ENCODE measurements at places on chromosomes 6 and 20.

- DNase-seq = no peak
Measured at GRCh38 chr6:72938104-72938503, 287.2 kb downstream of the KHDC1L start.

DNA sequence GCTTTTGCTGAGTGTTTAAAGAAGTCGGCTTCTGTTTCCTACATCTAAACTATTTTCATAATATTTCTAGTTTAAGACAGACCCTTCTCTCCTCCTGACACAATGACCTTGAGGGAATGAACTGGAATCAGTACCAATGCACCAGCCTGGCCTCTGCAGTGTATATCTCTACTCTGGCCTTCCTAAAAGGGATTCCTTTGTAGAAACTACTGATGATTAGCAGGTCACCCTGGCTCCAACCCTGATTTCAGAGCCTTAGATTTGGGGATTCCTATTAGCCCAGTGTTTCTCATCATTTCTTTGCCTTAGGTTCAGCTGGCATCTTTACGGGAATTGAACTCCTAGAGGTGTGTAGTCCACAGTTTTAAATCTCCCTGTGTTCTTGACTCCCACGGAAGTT, 75.4 kb downstream of the ADGRB3 start:
- DNase-seq = no peak

GRCh38 chr6:147055821-147056392, 148.3 kb upstream of the STXBP5 start:
- DNase-seq = no peak

DNA sequence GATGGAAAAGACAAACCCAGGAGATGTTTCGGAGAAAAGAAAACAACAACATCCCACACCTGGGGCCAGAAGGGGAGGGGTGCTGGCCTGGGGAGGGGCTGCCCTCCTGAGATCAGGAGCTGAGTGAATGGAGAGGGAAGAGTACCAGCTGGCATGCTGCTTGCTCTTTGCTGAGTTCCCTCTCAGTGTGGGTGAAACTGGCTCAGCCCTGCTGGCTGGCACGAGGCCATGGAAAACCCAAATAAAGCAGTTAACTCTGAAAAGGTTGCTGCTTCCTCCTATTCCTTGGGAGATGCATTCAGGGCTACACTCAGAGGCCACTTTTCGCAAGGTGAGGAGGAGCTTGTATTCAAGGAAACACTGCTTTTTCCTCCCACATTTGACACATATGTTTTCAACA, 8.0 kb upstream of the KCNK16 start:
- no peak for DNase-seq

- DNase-seq = no peak
Measured at GRCh38 chr6:126797981-126798380, 320.5 kb upstream of the RSPO3 start.

DNA sequence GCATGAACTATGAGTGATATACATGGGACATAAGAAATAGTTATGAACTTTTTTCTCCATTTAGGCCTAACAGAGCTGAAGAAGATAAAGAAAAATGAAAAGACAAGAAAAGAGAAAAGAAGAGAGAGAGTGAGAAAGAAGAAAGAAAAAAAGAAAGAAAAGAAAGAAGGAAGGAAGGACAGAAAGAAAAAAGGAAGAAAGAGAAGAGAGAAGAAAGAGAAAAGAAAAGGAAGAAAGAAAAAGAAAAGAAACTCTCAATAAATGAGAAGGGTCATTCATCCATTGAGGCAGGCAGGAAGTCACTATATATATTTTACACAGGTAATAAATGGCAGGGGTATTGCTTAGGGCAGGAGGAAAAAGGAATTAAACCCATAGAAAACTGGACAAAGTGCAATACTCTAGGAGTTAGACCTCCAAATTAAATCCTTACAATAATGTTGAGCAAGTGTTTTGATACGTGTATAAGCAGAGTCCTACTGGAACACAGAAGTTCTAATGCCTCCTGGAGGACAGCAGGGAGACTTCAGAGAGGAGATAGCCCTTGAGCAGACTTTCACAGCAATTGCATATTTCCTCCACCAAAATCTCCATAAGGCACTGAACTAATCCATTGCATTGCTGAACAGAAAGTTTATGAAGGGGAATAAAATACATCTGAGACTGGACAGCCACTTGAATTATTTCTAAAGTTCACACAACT, 86.4 kb upstream of the TENT5A start:
- no peak for DNase-seq

DNA sequence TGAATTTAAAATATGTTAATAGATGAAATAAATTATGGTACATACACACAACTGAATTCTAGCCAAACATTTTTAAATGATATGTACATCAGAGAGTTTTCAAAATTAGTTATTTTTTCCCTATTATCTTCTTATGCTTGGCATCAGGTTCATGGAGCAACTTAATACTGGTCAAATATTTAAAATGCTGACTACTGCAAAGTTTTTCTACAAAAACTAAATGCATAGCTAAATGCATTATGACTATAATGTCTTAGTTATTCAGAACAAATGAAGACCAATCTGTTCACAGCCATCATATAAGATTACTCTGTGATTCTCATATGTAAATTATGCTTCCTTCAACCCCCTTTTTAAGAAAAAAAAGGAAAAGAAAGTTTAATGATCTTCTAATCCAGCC, 8.2 kb upstream of the IL17A start:
- no peak for DNase-seq

DNA sequence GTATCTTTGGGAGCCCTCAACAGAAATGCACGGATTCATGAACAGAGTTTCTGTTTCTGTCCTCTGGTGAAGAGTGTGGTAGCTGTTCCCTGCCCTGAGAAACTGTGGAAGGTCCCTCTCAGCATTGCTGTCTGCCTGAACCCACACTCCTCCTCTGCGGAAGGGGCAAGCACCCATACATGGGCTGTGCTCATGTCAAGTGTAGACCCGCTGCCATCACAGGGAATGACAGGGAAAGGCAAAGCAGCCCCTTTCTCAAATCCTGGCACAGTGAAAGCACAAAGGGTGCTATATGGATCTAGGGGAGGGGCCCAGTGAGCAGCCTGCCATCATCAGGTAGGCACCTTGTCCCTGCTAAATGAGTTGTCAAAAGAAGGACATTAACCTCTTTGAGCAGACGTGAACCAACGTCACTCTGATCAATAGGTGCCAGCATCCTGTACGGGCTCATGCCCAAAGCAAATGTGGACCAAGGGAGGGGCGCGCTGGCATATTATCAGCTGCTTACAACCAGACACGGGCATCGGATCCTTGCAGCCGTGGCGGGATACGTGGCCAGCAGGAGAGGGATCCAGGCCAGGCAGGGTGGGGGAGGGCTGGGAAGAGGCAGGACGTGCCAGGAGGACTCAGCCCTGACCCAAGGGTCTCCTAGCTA, 231.2 kb upstream of the PMEPA1 start:
- no peak for DNase-seq

- DNase-seq = no peak
Measured at GRCh38 chr6:25486550-25486949, 165.5 kb upstream of the SCGN start.

- DNase-seq = peak; percentile 13
Measured at GRCh38 chr6:159169193-159169555, at the start of gene FNDC1. Gene FNDC1, plus strand, starts transcription at chr6:159169400. Its CDS starts 197 bp downstream, at chr6:159169597.

- no peak for DNase-seq
Measured at GRCh38 chr6:24126586-24127192, 674 bp downstream of the NRSN1 start.

GRCh38 chr20:12064540-12064939, 146.8 kb downstream of the BTBD3 start:
- DNase-seq = no peak

DNA sequence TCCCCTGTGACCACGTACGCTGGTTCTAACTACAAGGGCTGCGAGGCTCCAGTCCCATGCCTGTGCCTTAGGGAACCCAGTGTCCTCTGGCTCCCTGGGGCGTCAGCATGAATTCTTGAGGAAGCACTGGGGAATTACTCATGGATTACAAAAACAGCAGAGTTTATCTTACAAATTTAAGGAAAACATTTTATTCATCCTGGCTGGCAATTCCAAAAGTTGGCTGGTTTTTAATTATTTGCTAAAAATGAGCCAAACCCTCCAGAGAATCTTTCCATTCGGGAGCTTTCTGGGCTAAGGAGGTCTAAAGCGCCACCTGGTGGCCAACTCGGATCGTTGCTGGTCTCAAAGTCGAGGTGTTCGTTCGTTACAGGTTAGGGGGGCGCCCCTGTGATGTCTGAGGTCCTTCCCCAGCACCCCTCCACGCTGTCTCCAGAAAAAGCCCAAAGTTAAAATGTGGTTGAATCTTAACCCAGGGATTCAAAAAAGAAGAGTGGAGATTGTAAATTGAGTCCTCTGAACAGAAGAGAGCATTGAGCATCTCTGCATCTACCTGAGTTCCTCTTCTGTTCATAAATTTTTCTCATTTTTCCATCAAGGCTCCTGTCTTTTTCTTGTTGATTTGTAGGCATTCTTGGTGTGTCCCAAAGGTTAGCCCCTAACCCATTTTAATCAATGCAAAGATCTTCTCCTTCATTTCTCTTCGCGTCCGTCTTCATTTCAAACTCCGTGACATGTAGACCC, 99.4 kb downstream of the BFSP1 start:
- DNase-seq = peak; percentile 3

- no peak for DNase-seq
Measured at GRCh38 chr6:19714434-19715166, 122.6 kb upstream of the ID4 start.

- no peak for DNase-seq
Measured at GRCh38 chr6:82597201-82597600, 233.6 kb downstream of the TPBG start.

- no peak for DNase-seq
Measured at GRCh38 chr6:126919947-126920346, 198.5 kb upstream of the RSPO3 start.

- DNase-seq = no peak
Measured at GRCh38 chr20:48984575-48985219, 61.4 kb upstream of the CSE1L start.

GRCh38 chr6:56288347-56288746, 41.0 kb upstream of the COL21A1 start:
- no peak for DNase-seq

DNA sequence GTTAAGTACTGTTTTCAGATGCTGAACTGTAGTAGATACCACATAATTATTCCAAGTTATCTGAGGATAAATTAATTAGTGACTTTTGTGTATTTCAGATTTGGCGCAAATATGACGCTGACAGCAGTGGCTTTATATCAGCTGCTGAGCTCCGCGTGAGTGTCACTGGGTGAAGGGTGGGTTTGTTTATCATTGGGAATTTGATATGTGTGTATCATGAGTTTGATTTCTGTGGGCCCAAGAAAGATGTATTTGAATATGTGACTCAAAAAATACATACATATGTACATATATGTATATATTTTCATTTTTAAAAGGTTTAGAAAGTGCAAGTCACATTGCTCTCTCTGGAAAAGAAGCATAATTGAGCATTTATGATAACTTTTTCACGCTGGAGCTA, 17.4 kb downstream of the SCGN start:
- no peak for DNase-seq

GRCh38 chr20:45798935-45799642, 7.3 kb downstream of the DNTTIP1 start:
- no peak for DNase-seq

DNA sequence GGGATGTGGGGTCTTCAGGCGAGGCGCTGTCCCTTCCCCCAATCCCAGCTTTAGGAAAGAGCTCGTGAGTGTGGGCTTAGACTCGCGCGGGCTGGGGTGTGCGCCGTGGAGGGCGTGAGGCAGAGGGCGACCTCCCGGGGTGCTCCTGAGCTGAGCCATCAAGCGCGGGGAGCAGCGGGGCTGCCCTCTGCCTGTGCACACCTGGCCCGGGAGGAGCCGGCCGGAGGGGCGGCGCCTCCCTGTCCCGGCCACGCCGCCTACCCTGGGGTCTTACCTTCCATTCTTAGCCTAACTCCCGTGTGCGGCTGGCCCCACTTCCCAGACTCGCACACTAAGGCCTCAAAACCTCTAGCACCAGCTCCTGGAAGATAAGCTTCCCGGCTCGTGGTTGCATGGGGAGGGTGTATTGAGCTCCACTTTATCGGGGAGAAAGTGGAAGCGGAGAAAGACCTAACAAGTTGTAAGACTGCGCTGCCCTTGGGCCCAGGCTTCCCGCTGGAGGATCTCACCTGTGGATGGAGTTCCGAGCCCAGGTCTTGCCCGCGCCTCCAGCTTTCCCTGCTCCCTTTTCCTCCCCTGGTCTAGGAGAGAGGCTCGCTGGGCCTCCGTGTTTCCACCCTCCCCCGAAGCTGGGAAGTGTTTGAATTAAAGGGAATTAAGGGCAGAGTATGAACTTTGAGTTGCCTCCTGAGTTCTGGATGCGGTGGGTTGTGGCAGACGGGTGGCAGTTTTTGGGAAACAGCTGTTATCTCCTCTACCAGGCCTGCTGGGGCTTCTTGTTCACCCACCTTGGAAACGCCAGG, 1.2 kb downstream of the DNMT3B start:
- DNase-seq = no peak

GRCh38 chr20:50513169-50514034, 3.2 kb downstream of the PTPN1 start:
- no peak for DNase-seq

DNA sequence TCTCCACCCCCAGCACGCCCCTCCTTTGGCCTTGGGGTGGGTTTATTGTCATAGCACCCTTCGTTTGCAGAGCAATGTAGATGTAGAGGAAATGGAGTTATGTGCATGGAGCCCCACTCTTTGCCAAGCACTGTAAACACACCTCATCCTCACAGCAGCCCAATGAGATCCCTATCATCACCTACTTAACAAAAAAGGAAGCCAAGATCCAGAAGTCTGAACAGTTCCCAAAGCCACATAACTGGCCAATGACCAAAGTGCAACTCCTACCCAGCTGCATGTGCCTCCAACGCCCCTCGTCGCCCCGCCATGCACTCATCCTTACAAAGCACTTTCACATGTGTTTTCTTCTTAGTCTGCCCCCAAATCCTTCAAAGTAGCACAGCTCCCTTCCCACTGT, 21.8 kb upstream of the FOXQ1 start:
- no peak for DNase-seq

DNA sequence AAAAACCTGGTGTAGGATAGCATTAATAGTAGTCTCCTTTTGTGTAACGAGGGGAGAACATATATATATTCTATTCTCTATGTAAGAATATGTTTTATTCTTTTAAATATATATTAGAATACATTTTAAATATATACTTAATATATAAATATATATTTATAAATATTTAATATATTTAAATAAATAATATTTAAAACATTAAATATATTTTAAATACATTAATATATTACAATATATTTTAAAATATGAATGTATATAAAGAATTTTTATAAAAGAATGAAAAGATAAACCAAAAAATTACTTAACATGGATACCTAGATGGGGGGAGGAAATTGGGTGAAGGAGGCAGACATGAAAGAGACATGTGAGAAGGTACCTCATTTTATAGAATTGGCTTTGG, 53.0 kb upstream of the ZNF831 start:
- DNase-seq = no peak

DNA sequence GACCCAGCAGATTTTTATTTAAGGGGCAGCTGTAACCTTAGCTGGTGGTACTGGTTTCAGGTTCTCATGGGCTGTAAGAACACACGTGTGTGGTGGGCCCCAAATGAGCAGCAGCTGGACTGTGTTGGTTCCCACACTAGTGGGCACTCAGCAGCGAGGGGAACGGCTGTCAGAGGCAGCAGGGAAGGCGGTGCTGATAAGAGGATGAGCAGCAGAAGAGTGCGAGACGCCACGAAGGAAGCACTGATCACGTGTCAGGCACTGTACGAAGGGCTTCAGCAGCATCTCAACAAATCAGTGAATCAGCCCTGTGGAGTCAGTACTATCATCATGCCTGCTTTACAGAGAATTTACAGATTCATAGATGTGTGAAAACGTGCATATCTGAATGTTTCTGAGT, 41.0 kb upstream of the EMILIN3 start:
- DNase-seq = no peak

All from stimulated activated CD4-positive, alpha-beta T cell treated with anti-CD3 and anti-CD28 coated beads, Interleukin-1b, Interleukin-23, amount 100 ng/mL, for 1 hour (primary cell).